ENCODE measurements at places on chromosomes 12 and 14.
A peak's percentile ranks its signal among the peaks of the same experiment; 100 is the strongest.

DNA sequence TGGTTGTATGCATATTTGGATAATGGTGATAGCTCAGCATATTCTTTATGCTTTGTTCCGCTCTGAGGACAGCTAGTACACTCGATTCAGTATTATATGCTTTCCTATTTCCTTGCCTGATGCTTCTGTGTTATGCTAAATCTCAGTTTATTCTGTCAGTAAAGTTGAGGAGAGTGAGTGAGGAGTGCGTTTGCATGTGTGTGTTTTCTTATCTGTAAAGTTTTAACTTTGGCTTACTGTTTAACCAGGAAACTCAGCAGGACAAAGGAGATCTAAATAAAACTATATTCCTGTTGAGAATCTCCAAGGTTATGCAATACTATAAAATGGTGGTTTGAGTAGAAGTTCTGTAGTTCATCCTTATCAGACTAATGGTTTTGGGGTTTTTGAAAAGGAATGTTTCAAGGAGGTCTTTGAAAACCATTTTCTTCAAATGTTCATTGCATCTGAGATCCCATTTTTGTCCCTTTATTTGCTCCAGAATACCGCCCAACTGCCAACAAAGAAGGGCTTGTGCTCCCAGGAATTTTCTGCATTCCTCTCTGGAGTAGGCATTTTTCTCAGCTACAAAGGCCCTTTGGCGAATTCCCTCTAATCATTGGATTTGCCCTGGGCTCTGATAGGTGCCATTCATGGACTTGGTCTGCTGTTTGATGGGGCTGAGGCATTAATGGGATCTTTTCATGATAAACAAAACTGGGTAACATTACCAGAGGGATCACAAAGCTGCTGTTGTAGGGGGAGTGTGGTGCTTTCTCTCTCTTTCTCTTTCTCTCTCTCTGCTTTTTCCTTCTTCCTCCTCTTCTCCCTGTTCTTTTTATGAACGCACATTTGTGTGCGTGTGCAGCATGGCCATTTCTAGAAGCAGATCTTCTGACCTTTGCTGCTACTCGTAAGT lies 71.7 kb downstream of the HMGA2 start:
- no peak overlapping the region for H3K4me3 ChIP-seq
- no peaks in the 10 kb centered on the region for H3K27me3 ChIP-seq
- no peaks in the 10 kb centered on the region for H3K36me3 ChIP-seq
- peaks cover 13% of the 10 kb centered on the region for H3K4me1 ChIP-seq
- no peak overlapping the region for H3K27ac ChIP-seq

DNA sequence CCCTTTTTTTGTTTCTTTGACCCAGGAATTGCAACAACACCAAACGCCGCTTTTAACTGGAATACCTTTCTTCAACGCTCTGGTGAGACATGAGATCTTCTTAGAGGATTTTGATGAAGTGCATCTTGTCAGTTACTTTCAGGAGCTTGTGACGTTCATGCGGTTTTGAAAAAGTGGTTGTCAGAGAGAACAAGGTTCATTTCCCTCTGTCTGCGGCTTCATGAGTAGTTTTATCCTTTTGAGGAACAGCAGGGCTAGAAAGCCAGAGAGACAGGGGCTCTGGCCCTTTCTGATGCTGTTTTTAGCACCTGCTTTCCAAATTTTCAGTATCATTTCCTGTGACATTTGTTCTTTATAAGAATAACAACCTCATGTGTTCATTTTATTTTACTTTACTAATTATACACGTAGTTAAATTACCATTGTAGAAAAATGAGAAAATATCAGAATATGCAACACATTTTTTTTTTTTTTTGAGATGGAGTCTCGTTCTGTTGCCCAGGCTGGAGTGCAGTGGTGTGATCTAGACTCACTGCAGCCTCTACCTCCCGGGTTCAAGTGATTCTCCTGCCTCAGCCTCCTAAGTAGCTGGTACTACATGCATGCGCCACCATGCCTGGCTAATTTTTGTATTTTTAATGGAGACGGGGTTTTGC lies 61.8 kb downstream of the GLT1D1 start:
- no peak overlapping the region for H3K4me3 ChIP-seq
- H3K27ac ChIP-seq = no peak overlapping the region
- H3K36me3 ChIP-seq = no peaks in the 10 kb centered on the region
- DNase-seq = no peak
- H3K27me3 ChIP-seq = no peaks in the 10 kb centered on the region

DNA sequence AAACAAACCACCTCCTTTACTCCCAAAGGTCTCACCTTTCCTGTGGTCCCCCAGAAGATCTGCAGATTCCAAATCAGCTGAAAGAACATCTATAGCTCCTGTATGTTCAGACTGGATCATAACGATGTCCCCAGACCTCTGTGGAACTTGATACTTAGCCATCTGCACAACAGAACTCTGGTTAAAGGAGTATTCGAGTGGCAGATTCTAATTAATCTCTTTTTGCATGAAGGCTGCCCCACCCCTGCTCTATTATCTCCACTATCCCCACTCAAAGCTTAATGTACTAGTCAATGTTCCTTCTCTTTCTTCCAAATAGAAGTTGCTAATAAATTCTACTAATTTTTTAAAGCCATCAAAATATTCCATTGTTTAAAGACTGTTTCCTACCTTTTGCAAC lies 22.8 kb downstream of the GSTZ1 start:
- no peaks in the 10 kb centered on the region for H3K4me1 ChIP-seq
- H3K36me3 ChIP-seq = peaks cover 6% of the 10 kb centered on the region
- H3K4me3 ChIP-seq = no peak overlapping the region
- no peak for DNase-seq

GRCh38 chr14:101721111-101721510 lies 40.4 kb upstream of the PPP2R5C start:
- no peak for DNase-seq
- H3K36me3 ChIP-seq = no peaks in the 10 kb centered on the region
- no peaks in the 10 kb centered on the region for H3K4me1 ChIP-seq
- H3K4me3 ChIP-seq = no peak overlapping the region
- peak overlapping the region; percentile 73 for H3K27ac ChIP-seq
- no peaks in the 10 kb centered on the region for H3K27me3 ChIP-seq

DNA sequence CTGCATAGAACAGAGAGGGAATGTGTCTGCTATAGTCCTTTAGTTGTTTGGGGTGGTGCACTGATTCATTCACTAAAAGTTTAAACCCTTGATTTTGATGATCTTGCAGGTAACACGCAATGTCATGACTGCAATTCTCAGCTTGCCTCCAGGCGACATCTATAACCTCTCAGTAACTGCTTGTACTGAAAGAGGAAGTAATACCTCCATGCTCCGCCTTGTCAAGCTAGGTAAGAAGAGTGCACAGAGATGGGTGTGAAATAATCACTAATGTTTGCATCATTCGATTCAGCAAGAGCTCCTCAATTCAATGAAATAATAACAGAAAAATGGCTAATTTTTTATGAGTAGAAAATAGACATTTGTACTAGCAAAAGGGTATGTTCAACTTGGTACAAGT lies 203.7 kb downstream of the PTPRO start:
- H3K27me3 ChIP-seq = no peaks in the 10 kb centered on the region
- H3K4me3 ChIP-seq = no peak overlapping the region
- no peaks in the 10 kb centered on the region for H3K36me3 ChIP-seq
- H3K27ac ChIP-seq = no peak overlapping the region

- peaks cover 43% of the 10 kb centered on the region for H3K4me1 ChIP-seq
- no peaks in the 10 kb centered on the region for H3K36me3 ChIP-seq
- DNase-seq = no peak
- no peak overlapping the region for H3K4me3 ChIP-seq
These were observed 156.3 kb downstream of the TMX1 start for GRCh38 chr14:51396222-51396815.

DNA sequence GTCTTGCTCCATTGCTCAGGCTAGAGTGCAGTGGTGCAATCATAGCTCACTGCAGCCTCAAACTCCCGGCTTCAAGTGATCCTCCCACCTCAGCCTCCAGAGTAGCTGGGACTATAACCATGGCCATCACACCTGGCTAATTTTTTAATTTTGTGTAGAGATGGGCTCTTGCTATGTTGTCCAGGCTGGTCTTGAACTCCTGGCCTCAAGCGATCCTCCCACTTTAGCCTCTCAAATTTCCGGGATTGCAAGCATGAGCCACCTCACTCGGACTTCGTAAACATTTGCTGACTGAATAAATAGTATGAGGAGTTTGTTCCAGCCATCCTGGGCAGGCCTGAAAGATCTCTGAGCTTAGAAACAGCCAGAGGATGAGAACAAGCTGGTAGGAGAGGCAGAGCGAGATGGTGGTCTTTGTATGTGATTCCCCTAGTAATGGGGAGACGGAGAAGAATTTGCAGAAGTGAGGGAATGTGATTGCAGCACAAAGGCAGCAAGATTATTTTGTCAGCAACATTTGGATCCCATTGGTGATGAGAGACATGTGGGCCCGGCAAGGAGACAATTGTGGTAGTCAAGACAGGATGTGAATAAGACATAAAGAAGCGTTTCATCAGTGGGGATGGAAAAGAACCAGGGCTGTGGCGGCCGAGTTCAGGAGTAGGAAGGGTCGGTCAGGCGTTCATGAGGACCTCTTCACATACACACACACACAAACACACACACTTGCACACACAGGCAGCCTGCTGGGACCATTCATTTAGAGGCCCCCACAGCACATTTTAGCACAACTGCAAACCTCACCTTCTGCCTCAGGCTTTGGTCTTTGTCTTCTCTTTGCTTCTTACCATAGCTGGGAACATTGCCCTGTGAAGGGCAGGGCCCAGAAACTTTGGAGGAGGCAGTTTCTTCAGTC lies 155.5 kb downstream of the ZFP36L1 start:
- no peaks in the 10 kb centered on the region for H3K36me3 ChIP-seq
- peak overlapping the region; percentile 60 for H3K27ac ChIP-seq
- H3K27me3 ChIP-seq = no peaks in the 10 kb centered on the region
- no peak overlapping the region for H3K4me3 ChIP-seq
- no peak for DNase-seq
- H3K4me1 ChIP-seq = peaks cover 29% of the 10 kb centered on the region

- no peak overlapping the region for H3K4me3 ChIP-seq
- H3K27me3 ChIP-seq = no peaks in the 10 kb centered on the region
- no peaks in the 10 kb centered on the region for H3K36me3 ChIP-seq
- DNase-seq = no peak
- H3K4me1 ChIP-seq = no peaks in the 10 kb centered on the region
These were observed 274.7 kb downstream of the EGLN3 start for GRCh38 chr14:33676135-33676566.

- DNase-seq = no peak
- no peaks in the 10 kb centered on the region for H3K27me3 ChIP-seq
- no peaks in the 10 kb centered on the region for H3K36me3 ChIP-seq
- H3K4me1 ChIP-seq = no peaks in the 10 kb centered on the region
- H3K27ac ChIP-seq = no peak overlapping the region
These were observed 6.4 kb downstream of the RAD52 start for GRCh38 chr12:943051-943450.

DNA sequence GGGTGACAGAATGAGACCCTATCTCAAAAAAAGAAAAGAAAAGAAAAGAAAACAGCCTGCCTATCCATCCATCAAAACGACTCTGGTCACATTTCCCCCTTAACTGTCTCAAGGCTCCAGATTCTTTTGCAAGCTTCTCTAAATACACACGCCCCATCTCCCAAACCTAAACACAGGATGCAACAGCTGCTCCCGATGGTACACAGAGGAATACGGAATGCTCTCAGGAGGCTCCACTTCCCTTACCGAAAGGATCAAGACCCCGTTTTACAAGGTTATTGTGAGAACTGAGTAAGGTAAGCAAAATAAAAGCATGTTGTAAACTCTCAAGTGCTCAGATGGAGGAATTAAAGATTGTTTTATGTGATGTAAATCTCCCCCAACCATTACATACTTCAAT lies 62.3 kb downstream of the NT5DC3 start:
- no peak for DNase-seq
- no peaks in the 10 kb centered on the region for H3K36me3 ChIP-seq
- no peaks in the 10 kb centered on the region for H3K27me3 ChIP-seq
- H3K4me3 ChIP-seq = no peak overlapping the region
- H3K4me1 ChIP-seq = no peaks in the 10 kb centered on the region

Data from esophagus squamous epithelium (tissue), 5 donors.